NCI-H1105 treated with DMSO at 0.1 percent for 48 hours (cell line): ENCODE measurements at places on chromosomes 4 and X.

DNA sequence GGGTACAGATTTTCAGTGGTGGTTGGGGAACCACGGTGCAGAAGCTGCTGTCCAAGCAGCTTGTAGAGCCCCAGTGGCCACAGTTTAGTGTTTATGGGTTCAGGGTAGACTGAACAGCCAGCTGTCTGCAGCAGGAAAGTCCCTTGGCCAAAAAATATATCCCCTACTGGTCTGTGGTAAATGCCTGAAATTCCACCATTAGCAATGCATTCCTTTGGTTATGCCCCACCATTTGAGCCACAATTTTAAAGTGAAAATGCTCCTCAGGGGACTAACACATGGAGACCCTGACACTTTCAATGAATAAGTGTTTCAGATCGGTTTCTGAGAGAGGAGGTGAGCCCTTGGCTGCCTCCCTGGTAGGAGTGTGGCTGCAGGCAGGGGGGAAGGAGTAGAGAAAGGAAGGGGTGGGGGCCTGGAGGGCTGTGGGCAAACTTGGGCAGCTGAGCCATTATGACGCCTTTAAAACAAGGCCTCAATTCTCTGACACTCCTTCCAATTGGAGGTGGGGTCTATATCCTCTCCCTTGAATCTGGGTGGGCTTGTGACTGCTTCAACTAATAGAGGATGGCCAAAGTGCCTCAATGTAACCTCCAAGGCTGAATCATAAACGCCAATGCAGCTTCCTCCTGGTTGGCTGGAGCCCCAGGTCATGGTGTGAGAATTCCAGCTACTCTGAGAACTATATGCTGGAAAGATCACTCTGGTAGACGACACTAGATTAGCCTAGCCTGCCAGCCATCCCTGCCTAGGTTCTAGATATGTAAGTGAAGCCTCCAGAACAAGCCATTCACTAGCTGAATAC is 75.8 kb upstream of the ATP6AP2 start:
- no peak for DNase-seq

DNA sequence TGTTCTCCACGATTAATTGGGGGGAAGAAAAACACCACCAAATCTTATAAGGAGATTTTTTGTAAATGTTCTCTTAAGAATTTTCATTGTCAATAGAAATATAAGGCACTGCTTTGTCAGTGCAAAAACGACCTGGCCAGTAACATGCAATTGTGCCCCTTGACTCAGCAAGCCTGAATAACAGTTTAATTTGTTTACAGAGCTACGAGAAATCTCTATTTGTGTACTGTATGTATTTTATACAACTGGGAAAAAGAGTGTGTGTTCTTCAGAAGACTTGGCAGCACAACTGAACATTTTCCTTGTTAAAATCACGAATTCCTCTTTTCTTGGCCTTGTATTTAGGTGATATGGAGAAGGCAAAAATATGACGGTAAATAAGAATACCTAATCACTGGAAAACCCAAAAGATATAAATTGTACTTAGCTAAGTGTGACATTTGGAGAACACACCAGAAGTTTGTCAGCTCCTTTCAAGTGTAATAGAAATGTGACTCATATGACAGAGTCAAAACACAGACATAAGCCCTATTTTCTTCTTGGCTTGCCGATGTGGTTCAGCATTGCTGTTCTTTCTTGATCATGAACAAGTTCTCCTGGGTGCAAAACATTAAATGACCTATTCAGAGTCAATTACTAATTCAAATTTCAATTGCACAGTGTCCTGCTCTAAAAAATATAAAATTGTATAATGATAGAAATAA is 945.0 kb upstream of the INTU start:
- DNase-seq: no peak

DNA sequence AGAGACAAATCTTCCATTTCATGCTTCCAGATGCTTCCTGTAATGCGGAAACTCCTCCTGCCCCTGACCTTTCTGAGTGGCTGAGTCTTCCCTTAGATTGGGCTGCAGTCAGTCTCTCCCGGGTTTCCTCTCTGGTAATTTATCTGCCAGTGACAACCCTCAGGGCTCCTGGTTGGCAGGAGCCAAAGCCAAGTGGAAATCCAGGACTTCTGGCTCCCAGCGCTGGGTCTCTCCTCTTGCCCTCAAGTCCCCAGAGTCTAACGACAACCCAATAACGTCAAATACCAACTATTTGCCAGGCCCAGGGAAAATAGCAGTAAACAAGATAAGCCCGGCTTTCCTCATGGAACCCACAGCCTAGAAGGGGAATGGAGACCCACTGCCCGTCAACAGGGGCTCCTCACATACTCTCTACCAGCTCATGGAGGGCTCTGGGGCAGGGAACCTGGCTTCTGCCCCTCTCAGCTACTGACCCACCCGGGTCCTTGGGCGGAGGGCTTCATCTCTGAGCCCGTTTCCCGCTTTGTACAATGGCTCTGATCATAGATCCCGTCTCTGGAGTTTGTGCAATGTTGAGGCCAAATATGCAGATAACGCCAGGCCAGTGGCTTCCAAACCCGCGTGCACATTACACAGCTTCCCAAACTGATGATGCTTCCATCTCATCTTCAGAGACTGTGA is 1.1 kb upstream of the TBC1D14 start:
- DNase-seq: no peak

DNA sequence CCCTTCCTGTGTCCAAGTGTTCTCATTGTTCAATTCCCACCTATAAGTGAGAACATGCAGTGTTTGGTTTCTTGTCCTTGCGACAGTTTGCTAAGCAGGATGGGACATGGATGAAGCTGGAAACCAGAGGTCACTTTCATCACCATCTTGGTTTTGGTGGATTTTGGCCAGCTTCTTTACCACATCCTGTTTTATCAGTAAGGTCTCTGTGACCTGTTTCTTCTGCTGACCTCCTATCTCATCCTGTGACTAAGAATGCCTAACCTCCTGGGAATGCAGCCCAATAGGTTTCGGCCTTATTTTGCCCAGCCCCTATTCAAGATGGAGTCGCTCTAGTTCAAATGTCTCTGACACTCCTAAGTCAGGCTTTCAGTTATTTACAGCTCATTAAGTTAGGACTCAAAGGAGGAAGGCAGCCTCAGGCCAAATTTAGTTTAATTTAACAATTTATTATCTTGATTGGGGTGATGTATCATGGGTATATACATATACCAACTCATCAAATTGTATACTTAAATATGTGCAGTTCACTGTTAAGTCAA is 169.9 kb upstream of the NDP start:
- no peak for DNase-seq

DNA sequence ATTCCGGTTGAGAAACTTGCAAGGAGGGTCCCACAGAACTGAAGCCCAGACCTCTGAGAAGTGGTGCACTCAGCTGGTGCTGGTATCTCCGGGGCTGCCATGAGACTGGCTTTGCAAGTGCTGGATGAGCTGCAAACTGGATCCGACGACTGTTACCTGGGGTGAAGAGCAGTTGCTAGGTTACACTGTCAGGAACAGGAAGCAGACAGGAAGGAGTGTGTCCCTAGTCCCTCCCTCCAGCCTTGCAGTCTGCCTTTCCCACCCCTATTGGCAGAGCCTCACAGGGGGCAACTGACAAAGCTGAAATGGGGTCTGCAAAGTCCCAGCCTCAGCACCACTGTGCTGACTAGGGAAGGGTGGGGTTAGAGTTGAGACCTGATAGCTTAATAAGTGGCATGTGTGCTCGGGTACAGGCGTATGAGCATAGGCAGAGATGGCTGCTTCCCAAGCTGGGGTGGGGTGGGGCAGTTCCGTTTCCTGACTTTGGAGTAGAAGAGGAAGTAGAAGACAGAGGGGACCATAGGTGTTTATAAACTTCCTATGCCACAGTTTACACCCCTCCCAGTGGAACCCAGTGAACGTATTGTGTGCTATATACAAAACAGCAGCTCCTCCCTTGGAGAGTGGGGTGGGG is 18.0 kb downstream of the PPEF1 start:
- no peak for DNase-seq

- DNase-seq: no peak
Observed at GRCh38 chr4:138815811-138816210, 199.8 kb upstream of the NOCT start.

DNA sequence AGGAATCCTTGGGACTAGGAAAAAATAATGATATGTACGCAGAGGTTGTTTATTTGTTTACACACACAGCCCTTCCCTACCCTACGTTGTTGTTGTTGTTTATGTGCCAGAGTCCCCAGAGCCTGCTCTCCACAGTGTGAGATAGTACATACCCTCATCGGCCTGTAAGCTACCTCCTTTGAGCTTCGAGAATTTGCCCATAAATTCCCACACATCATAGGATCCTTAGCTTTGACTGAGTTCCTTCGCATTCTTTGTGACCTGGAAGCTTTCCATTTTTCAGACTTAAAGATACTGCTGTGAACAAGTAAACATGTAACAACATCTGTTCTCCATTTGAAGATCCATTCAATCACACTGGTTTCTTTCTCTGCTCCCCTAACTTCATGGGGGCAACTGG is 114.5 kb downstream of the IRF2 start:
- DNase-seq: no peak

DNA sequence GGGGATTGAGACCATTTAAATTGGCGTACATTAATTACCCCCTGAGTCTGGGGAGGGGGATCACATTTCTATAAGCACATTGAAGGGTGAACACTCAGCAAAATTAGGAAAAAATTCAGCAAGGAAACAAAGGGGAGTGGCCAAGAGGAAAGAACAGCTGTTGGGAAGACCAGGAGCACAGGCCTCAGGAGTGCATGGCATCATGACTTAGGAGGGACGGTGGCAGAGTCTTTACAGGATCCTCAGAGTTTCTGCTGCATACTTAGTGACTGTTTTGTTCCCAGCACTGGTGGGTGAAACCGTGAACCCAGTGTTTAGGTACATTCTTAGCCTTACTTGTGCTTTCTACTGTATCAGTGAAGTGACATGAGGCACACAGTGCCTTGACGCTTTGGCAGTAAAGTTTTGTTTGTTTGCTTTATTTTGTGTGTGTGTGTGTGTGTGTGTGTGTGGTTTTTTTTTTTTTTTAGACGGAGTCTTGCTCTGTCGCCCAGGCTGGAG is 121.3 kb downstream of the CBR4 start:
- DNase-seq: no peak

- DNase-seq: no peak
Observed at GRCh38 chrX:14775416-14775815, 97.5 kb downstream of the FANCB start.

DNA sequence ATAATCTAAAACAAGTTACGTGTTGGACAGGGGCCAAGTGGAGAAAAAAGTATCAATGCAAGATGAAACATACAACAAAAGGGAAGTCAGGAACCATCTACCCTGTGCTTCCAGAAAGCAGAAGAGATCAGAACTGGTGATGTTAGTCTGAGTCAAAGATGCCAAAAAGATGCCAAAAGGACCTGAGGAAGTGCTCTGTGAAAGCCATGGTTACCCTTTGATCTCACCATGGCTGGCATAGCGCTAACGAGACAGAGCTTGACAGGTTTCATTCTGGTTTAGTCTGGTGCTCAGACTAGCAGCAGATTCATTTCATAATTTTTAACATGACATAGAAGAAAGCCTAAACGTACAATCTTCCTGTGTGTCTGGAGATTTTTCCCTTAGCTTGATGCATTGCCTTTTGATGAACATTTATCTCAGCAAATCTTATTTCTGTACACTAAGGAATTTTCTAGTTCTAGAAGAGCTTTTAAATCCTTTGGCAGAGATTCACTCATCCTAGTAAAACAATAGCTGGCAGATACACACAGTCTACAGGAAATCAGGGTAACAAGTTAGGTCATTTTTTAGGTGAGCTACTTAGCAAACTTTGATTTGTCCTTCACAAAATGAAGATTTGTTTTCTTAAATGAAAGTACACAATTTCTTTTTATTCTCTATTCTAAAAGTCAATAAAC is 87.7 kb downstream of the COL25A1 start:
- DNase-seq: no peak

- no peak for DNase-seq
Observed at GRCh38 chr4:42488554-42488953, 91.3 kb downstream of the SHISA3 start.

DNA sequence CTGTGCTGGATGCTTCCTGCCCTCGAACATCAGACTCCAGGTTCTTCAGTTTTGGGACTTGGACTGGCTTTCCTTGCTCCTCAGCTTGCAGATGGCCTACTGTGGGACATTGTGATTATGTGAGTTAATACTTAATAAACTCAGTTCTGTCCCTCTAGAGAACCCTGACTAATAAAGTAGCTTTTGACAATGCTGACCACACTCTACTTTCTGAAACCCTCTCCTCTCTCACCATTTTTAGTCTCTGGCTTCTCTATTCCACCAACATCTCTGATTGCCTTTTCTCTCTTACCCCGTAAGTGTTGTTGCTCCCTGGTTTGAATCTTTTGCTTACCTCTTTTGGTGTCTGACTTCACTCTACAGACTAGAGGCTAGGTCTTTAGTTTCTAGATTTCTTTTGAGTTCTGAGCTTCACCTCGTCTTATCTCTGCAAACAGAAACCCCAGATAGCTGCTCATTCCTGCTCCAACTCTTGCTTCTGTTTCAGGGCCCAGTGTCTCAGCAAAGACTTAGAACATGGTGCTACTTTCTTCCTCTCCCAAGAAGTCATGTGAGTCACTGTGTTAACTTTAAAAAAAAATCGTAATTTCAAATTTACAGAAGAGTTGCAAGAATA is 11.4 kb downstream of the TMSB4X start:
- DNase-seq: no peak

- DNase-seq: no peak
Observed at GRCh38 chrX:122219735-122220134, 964.3 kb upstream of the GRIA3 start.

GRCh38 chr4:187576751-187577150 is 418.8 kb upstream of the ZFP42 start:
- DNase-seq: no peak

DNA sequence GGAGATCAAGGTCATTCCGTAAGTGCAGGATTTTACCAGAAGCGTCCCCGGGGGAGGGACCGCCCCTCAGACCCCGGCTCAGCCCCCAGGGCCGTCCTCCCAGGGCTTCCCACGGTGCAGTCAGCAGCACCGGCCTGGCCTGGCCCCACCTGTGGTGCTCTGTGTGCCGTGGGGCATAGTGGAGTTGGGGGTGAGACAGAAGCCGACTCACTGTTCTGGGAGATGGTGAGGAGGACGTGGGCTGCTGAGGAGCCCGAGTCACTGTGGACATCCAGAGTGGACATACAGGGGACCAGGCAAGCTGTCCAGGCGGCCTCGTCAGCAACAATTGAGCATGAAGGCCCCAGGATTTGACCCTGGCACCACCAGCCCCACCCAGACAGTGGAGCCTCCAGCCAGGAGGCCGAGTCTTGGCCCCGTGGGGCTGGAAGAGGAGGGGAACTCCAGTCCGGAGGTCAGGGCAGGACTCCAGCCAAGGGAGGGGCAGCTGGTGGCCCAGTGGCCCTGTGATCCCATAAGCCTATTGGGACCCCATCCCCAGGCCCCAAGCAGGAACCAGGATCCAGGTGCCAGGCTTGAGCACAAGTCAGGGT is 19.1 kb downstream of the ATP5ME start:
- DNase-seq: no peak

DNA sequence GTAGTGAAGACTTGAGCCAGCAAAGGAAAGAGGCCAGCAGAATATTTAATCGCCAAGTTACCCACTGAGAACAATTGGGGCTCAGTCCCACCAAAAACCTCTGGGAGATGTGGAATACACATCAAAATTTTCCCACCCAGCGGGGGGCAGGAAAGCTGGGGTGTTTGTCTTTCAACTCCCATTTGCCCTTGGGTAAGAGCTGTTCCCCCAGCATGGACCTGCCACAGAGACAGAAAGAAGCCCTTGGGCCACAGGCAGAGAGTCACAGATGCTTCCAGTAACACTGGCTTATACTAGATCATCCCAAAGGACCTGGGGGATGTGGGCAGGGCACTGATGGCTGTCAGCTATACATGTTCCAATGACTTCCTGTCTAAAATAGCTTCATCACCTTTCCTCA is 18.9 kb upstream of the FBXW7 start:
- no peak for DNase-seq
